CD4-positive, CD25-positive, alpha-beta regulatory T cell (primary cell): ENCODE measurements at places on chromosomes 3 and 15.
A peak's percentile ranks its signal among the peaks of the same experiment; 100 is the strongest.

DNA sequence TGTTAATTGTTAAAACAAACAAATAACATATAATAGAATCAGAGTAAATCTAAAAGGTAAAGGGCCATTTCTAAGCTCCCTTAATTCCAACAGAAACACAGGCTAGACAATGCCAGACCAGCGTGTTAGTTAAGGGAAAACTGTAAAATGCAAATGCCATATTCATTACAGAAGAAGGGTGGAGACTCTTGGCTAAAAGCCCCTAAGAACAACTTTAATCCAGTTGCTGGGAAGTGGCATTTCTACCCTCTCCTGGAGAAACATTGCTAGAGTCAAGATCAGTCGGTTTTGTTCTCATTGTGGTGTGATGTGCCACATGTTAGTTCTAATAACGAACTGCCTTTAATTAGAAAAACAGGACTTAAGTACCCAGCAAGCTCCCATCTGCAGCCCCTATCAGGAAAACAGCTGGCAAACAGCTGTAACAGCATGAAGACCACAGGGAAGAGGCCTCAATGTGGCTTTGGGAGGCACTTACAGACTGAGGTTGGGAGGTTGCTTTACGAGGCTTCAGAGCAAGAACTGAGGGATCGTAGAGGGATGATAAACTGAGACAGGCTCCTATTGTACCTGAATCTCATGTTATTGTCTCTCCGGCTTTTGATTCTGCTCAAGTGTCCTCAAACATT is 1134.8 kb downstream of the ROBO1 start:
- DNase-seq: no peak

DNA sequence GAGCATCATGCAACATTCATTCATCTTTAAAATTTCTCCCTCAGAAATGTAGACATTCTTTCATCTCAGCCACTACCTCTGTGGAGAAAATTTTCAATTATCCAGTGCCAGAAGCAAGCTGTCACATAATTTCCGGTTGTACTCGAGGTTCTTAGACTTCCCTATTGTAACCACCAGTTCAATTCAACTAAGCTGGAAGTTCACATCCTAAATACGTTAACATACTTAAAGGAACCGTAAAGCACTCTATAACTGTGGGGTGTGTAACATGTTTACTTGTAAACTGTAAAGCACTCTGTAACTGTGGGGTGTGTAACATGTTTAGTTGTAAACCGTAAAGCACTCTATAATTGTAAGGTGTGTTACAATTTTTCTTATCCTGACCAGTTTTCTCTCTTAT is 150.3 kb downstream of the PLCL2 start:
- DNase-seq: no peak

- no peak for DNase-seq
These were observed 286.9 kb downstream of the NFKBIZ start for GRCh38 chr3:102136183-102136582.

- no peak for DNase-seq
These were observed 104.5 kb downstream of the VGLL4 start for GRCh38 chr3:11539218-11539617.

- DNase-seq: no peak
These were observed 194.0 kb upstream of the FEZF2 start for GRCh38 chr3:62567097-62568021.

DNA sequence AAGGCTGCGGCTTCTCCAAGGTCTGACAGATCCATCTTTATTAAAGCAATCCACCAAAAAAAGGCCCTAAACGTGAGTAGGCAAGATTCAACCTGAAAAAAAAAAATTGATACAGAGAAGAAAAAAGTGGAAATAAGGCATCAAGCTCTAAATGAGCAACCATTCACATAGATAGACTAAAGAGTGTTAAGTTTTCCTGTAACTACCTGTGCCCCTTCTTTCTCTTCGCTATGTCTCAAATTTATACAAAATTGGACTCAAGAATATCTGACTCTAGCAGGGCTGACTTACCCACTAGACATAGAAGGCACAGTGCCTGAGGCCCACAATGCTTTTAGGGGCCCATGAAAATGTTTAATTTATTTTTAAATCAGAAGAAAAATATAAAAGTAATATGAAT is at the start of gene MYH15:
TSS of gene MYH15 (minus strand) at position 101 of the 400 bp plus-strand sequence. CDS start at position 35, 66 bp downstream.
- DNase-seq: no peak

GRCh38 chr3:46186471-46187340 is 21.4 kb downstream of the CCR1 start:
- DNase-seq: no peak

DNA sequence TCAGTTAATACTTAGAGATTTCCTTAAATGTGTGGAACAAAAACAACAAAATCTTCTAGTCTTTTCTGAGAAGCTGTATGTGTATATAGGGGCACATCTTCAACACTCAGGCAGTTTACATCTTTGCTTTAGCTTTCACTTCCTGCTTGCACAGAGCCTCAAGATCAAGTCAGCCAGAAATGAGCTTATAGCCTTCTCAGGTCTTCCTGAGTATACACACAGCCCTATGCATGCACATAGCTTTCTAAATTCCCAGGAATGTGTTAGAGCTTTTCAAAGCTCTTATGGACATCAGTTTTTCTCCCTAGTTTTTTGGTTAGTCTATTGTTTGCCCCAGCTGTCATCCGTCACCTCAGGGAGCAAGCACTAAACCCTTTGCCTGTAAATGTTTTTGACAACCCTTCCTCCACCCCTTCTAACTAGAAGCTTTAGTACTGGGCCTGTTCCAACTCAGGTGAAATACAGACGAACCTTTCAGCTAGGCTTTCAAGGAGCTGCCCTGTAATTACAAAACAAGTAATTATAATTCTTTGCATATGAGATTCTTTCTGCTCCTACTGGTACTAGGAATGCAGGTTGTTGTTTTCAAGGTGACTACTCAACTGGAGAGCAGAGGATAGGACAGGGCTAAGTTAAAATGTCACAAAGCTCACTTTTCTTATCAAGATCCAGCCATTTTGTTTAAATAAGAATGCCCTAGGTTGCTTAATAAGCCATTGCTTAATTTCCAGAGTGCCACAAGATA is 22.6 kb upstream of the MTMR10 start:
- peak; percentile 28 for DNase-seq

- DNase-seq: no peak
These were observed 40.7 kb downstream of the SUMF1 start for GRCh38 chr3:4426261-4426781.

DNA sequence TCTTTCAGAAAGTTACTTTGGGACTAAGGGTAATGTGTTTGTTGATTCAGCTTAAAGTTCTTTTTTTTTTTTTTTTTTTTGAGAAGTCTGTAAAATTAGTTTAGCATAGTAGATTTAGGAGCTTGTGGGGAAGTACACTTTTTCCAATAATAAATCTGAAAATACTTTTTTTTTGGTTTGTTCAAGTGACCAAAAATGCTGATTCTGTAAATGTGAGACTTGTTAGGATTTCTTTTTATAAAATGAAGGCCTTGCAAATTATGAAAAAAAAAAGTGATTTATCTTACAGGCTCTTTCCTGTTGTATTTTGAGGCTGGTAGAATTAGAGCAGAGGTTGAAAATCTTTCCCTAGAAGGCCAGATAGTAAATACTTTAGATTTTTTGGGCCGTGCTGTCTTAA is 7.6 kb downstream of the OXNAD1 start:
- no peak for DNase-seq

DNA sequence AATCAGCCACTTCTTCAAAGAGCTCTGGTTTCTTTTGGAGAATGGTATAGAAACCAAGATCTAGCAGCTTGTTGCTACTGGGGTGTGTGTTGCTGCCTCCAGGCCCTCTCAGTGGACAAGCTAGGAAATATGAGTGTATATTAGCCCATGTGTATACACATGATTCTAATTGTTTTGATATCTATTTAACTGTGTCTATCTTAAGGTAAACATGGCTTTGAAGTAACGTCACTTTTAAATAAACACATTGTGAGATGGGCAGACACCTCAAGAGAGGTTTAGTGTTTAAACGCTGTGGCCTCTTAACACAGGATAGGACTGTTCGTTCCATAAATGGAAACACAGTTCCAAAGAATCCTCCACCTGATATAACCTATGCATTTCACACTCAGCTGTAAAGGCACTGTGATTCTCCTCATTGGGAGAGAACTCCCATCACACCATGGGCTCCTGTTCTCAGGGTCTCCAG is 87.0 kb downstream of the GMPS start:
- DNase-seq: no peak

DNA sequence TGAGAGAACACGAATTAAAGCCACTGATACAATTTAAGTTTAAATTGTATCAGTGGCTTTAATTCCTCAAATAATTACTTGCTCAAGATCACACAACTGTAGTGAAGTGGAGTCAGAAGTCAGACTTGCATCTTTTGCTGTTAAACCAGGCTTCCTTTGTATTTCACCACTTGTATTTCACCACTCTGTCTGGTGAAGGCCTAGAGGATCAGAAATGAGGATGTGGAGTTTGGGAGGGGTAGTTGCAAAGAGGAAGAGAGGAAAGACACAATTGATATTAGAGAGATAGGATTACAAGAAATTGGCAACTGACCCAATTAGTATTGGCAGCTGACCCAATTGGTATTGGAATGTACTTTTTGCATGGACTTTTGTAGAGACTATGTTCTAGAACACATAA is 288.1 kb upstream of the GPR149 start:
- no peak for DNase-seq

GRCh38 chr3:171239757-171240503 is 213.4 kb upstream of the SLC2A2 start:
- no peak for DNase-seq

- no peak for DNase-seq
These were observed 88.6 kb downstream of the STT3B start for GRCh38 chr3:31621314-31621713.

- DNase-seq: no peak
These were observed 32.9 kb downstream of the ALCAM start for GRCh38 chr3:105399611-105400010.

DNA sequence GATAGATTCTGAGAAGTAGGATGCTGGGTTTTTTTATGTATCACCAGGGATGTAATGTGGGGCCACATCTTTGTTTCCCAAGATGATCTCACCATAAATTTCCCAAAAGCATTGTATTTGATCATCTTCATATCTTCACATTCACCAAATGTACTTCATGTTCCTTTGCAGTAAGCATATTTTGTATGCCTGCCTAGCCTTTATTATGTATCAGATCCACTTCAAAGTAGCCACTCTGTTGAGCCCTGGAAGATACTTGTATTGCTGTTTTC is 14.2 kb upstream of the GATM start:
- no peak for DNase-seq

DNA sequence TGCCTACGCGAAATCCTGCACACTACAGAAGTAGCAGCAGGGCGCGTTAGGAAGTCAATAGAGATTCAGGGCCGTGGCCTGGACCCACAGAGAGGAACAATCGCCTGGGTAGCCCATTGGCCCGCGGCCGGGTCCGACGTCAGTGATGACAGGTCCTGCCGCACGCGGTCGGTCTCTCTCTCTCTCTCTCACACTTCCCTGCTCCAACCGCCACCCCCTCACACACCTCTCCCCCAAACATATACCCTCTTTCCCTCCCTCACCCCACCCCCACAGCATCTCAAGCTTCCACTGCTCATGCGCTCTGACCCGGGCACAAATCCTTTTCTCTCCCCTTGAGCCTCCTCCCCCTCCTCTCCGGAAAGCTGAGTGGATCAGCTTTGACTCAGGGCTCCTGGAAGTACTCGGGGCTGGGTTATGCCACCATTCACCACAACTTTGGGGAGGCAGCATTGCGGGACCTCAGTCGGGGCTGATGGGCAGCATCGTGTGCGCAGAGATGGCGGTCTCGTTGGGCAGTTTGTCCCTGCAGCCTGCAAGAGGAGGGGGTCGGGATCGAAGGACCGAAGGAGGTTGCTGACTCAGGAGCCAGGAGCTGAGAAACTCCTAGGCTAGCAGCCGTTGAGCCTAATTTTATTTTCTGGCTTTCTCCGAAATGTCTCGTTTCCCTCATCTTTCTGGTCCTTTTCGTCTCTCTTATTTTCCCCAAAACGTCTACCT is 9.0 kb downstream of the ZIC4 start:
- DNase-seq: no peak

GRCh38 chr15:71447328-71448250 is 332.3 kb downstream of the THSD4 start:
- DNase-seq: no peak

DNA sequence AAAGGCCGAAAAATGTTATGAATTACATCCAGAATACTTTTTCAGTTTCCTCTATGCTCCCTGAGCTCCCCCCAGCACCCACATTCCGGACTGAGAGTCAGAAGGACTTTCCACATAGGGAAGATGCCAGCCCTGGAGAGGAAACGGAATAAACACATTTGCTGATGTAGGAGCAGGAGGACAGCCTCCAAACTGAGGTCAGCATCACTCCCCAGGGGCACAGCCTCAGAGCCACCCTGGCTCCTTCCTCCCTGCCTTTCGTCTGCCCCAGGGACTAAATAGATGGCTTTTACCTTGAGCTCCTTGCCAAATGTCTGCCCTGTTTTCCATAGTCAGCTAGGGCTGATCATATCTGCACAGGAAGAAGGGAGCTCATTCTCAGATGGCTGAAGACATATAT is 22.6 kb upstream of the SLCO2A1 start:
- no peak for DNase-seq

- DNase-seq: no peak
These were observed 23.9 kb downstream of the ITPR1 start for GRCh38 chr3:4517093-4517492.

- DNase-seq: no peak
These were observed 199.8 kb downstream of the TCF12 start for GRCh38 chr15:57118013-57118799.

- no peak for DNase-seq
These were observed 4.4 kb downstream of the ARHGAP31 start for GRCh38 chr3:119298565-119298941.
